ENCODE measurements at places on chromosomes 16 and 17.

- DNase-seq, result no peak
Measured at GRCh38 chr16:84527532-84528269, 23.2 kb upstream of the MEAK7 start.

GRCh38 chr17:48577946-48578615 lies at the start of gene HOXB4:
TSS of gene HOXB4 (minus strand) at chr17:48578350. CDS start at chr17:48578319, 31 bp downstream.
- DNase-seq, result peak; percentile 31

DNA sequence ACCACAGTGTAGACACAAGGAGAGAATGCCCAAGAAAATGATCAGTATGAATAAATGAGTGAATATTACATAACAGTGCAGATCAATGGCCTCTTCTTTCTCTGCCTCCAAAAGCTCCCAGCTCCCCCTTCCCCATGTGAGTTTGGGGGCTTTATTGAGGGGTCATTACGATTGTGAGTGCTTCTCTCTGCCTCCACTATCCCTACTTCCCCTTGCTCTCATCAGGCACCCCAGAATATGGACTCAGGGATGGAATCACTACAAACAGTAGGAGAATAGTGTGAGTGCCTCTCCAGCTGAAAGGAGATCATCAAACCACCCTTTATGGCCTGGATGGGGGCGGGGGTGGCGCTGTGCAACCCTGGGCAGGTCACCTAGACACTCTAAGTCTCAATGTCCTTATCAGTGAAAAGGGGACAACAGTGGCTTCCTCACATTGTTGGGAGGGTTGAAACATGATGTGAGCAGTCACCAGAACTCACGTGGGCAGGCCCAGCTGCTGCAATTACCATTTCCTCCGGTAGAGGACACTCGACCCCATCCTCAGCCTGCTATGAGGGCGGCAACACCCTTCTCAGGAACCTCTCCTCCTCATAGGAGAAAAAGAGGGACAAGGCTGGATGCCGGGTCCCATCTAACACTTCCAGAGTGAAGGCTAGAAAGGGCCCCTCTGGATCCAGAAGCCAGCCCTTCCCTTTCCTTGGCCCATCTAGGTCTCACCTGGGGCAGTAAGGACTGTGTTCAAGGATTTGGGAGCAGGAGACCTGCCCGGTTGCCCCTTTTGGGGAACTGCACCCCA lies 2.1 kb upstream of the EPOP start:
- DNase-seq, result peak; percentile 79

DNA sequence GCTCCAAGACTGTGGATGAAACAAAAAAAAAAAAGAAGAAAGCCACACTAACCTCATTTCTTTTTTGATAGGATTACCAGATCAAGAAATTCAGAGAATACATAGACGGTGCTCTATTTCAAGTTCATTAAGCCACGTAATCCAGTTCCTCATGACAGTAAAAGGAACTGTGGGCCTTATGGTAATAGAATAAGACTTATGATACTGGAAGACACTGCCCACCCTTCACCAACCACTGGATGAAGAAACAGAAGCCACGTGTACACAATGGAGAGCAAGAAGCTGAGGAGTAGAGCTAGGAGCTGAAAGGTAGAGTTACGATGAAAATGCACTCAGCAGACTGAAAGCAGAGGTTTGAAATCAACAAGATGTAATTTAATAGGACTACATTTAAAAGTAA lies 11.2 kb downstream of the NCBP3 start:
- no peak for DNase-seq

DNA sequence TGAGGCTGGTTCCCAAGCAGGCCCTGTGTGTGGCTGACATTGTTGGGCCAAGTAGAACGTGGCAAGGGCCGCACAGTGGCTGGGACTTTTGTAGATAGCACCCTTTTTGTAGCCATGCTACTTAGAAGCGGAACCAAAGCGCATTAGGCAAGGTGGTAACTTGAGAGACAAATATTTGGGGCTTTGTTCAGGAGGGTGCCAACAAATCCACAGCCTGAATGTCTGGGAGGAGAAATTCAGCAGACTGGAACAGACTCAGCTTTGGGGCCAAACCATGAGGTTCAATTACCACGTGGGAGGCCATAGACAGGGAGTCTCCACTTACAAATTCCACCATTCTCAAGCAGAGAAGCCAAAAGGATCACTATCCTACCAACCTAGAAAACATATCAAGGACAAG lies 183.7 kb downstream of the RGS9 start:
- DNase-seq, result no peak

- peak; percentile 76 for DNase-seq
Measured at GRCh38 chr17:18257982-18258355, 569 bp downstream of the FLII start.

- DNase-seq, result no peak
Measured at GRCh38 chr17:81993729-81994592, 16.5 kb downstream of the ASPSCR1 start.

DNA sequence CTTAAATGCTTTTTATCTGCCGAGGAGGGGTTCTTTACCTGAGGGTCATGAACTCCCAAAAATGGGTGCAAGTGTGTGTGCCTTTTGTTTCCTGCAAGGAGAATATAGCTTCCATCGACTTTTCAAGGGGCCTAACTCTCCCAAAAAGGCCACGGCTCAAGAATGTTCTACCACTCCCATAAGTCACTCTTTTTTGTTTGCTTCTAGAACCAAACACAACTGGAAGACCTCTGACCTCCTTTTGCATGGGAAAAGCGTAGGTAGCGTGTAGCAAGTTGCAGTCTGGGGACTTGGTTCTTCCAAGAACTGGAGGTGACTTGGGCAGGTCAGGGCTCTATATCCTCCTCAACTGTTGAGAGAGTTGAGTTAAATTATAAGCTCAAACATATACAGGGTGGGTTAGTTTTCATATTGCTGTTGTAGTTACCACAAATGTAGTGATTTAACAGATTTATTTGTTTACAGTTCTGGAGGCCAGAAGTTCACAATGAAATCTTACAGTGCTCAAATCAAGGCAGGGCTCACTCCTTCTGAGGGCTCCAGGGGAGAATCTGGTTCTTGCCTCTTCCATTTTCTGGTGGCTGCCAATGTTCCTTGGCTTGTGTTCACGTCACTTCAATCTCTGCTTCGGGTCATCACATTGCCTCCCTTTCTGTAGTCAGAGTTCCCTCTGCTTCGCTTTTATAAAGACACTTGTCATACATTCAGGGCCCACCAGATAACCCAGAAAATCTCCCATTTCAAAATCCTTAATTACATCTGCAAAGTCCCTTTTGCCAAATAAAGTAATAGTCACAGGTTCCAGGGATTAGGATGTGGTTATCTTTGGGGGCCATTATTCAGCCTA lies 1.4 kb downstream of the TMEM97 start:
- DNase-seq, result no peak

GRCh38 chr16:64469906-64470702 lies 651.8 kb downstream of the CDH11 start:
- DNase-seq, result no peak

DNA sequence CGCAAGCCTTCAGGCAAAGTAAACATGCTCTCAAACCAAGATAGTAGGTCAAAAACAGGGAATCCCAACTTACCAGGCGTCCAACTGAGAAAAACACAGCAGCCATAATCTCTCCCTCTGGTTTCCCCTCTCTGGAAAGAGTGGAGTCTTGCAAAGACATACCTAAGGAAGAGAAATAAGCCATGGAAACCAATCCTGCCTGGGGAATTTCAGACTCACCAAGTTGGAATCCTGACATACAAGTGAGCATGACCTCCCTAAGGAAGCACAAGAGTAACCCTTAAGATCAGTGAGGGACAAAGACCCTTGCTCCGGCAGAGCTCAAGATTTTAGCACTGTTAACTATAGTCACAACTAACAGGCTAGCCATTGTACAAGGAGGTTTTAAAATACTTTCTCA lies 4.1 kb downstream of the ZNF624 start:
- no peak for DNase-seq

- DNase-seq, result no peak
Measured at GRCh38 chr16:11440657-11441012, 95.4 kb downstream of the RMI2 start.

GRCh38 chr16:73063854-73064211 lies 15.9 kb upstream of the ZFHX3 start:
- no peak for DNase-seq

DNA sequence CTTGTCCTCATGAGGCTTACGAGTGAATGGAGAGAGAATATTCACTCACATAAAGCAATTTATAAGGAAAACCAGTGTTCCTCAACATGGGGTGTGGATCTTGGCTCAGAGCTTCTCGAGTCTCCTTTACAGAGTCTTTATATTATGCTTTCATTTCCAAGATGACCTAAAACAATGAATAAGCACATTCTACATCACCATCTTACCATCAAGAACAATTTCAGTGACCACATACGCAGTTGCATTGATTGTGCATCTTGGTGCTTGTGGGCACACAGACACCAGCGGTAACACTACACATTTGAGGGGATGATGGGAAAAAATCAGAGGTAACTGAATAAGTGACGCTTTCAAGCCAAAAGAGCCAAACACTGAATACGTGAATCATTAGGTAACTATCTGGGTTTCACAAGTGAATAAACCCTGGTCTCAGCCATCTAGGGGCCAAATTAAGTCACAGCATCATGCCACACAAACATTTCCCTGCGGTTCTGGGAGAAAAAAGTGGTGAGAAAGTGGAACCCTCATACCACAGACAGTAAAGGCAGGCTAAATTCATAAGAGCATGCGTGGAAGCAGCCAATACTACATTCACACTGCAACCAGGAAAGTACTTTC lies 9.4 kb downstream of the CWC25 start:
- DNase-seq, result no peak

DNA sequence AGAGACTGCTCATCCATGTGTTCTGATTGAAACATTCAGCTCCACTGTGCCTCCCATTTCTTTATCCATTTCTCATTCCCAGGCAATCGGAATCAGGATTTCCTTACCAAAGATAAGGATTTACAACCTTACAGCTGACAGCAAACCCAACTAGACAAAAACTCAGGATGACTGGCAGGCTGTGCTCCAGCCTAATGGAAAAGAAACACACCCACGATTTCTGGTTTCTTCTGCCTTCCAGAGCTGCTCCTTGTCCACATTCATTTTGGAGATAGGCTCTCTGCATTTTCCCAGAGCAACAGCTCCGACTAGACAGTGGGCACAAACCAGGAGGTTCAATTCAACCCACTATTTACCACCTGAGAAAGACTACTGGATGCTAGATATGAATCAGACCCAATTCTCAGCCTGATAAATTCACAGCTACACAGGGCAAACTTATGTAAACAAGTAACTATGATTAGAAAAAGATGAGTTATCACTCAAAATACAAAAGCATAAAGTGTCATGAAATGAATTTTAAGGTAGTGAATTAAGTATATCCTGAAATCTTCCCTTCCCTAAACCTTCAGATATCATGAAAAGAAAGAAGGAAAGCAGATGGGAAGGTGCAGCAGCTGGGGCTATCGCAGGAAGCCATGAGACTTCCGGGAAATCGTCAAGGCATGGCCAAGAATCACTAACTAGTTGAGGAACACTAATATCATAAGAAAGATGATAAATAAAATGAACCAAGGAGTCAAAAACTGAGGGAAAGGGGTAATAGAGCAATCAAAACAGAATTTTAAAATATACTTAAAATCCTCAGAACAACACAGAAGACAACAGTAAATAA lies 44.8 kb upstream of the CLEC18B start:
- DNase-seq, result no peak

GRCh38 chr17:75244133-75244866 lies 17.1 kb downstream of the GGA3 start:
- DNase-seq, result peak; percentile 68

DNA sequence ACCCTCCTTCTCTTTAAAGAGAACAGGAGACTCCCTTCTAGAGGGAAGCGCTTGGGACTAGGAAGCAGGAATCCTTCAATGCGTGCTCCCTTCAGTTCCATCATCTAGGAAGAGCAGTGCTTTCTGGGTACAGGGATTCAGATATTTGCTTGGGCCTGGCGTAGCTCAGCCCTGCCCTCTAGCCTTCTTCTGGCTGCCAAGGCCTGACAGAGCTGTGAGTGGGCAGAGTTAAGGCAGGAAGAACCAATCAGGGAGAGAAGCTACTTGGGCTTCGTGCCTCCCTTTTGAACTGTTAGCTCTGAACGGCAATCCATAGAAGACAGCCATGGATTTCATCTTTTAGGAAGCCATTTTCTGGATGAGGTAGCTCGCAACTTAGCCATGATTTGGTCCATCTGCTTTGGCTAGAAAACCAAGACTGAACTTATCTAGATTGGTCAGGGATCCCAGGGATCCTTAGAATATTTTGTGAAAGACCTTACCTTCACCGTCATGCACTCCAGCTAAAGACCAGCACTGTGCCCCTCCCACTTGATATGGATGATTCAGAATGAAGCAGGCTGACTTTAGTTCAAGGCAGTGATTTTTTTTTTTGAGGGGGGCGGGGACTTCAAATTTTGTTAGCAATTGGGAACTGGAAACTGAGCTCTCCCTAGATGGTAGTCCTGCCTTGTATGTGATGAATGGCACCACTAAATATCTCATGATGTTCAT lies 2.5 kb upstream of the CORO6 start:
- DNase-seq, result no peak

GRCh38 chr17:81708739-81709185 lies 3.3 kb upstream of the SLC25A10 start:
- no peak for DNase-seq

GRCh38 chr17:32803544-32803943 lies 73.4 kb downstream of the MYO1D start:
- no peak for DNase-seq

DNA sequence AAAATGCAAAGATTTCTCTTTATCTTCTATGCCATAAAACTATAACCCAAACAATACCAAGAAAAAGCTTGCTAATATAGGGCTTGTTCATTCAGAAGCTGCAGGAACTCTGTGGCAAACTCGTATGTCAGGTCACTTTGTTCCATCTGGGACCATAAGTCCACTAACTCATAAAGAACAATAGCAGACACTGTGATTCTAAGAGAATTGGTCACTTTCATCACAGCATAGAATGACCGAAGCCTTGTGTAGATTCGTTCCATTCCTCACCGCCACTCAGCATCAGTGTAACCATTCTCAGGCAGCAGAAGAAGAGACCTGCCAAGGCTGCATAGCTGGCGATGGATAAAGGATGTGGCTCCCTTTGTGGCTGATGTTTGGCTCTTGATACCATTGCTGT lies 30.3 kb upstream of the VAT1L start:
- DNase-seq, result no peak

DNA sequence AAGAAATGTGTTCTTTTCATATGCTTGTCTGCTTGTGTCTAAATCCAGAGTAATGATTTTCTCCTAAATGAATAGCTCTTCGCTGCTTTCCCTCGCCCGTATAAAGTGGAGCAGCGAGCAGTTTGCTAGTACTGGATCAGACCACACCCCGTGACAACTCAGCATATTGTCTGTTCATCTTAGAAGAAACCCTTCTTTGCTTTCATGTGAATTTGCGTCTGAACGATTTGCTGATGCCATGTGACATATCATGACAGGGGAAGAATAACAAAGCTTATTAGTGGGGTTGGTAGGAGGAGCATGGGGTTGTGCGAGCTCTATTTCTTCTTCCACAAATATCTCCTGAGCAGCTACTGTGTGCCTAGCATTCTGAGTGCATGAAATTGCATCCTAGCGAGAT lies 44.1 kb upstream of the CACNG4 start:
- DNase-seq, result peak; percentile 22

- DNase-seq, result no peak
Measured at GRCh38 chr17:68753985-68754769, 153.0 kb upstream of the FAM20A start.

- DNase-seq, result no peak
Measured at GRCh38 chr17:16003841-16004240, 4.2 kb downstream of the TTC19 start.

Data from head of caudate nucleus (tissue), 42 donors.